ENCODE measurements at places on chromosomes 5 and 9.

DNA sequence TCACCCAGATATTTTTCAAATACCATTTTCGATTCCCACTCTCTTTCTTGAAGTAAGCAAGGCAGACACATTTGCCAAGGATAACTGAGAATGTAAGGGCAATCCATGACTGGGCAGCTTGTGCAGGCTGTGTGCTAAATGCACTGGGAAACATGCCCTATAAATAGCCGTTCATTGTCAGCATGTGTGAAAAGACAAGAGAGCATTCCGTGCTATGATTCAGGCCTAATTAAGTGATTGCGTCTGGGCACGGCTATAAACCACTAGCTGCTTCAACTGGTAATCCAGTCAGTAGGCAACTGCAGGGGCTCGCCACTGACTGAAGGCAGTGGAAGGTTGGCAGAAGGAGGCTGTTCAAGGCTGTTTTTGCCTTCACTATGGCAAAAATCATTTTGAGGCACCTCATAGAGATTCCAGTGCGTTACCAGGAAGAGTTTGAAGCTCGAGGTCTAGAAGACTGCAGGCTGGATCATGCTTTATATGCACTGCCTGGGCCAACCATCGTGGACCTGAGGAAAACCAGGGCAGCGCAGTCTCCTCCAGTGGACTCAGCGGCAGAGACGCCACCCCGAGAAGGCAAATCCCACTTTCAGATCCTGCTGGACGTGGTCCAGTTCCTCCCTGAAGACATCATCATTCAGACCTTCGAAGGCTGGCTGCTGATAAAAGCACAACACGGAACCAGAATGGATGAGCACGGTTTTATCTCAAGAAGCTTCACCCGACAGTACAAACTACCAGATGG lies at the start of gene HSPB3:
Gene HSPB3 (plus strand): TSS at position 287 of the 745 bp plus-strand sequence. CDS start 91 bp downstream, at position 378.
- peak; percentile 79 for DNase-seq

GRCh38 chr5:75435096-75435495 lies 76.3 kb downstream of the CERT1 start:
- DNase-seq = no peak

DNA sequence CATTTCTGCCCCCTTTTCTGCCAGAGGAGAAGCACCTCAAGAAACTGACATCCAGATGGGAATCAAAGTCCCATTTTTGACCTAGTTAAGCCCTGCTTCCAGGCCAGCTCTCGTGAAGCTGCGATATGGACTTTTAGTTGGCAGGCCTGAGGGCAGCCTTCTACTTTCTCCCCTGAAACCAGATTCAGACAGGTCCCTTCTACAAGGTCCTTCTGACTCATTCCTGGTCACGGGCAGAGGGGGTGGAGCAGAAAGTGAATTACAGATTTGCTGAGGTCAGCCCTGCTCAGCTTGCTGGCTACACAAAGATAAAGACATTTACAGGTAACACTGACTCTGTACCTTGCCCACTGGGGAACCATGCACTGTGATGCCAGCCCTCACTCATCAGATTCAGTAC lies 52.8 kb upstream of the TUT7 start:
- DNase-seq = no peak

DNA sequence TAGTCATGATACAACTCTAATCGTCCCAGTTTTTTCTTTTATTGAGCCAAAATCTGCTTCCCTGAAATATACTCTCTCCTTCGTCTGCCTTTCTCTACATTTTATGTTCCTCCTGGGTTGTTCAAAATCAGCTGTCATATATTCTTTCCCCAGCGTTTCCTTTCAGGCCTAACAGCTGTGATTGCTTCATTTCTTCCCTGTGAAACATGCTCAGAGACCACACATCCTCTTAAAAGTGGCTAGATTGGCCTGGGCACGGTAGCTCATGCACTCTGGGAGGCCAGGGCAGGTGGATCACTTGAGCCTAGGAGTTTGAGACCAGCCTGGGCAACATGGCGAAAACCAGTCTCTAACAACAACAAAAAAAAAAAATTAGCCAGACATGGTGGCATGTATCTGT lies 25.1 kb downstream of the NFX1 start:
- DNase-seq = no peak

- peak; percentile 4 for DNase-seq
These were observed 148.2 kb downstream of the GIN1 start for GRCh38 chr5:102971676-102972293.

- no peak for DNase-seq
These were observed 783 bp upstream of the ZFR start for GRCh38 chr5:32445287-32445758.

DNA sequence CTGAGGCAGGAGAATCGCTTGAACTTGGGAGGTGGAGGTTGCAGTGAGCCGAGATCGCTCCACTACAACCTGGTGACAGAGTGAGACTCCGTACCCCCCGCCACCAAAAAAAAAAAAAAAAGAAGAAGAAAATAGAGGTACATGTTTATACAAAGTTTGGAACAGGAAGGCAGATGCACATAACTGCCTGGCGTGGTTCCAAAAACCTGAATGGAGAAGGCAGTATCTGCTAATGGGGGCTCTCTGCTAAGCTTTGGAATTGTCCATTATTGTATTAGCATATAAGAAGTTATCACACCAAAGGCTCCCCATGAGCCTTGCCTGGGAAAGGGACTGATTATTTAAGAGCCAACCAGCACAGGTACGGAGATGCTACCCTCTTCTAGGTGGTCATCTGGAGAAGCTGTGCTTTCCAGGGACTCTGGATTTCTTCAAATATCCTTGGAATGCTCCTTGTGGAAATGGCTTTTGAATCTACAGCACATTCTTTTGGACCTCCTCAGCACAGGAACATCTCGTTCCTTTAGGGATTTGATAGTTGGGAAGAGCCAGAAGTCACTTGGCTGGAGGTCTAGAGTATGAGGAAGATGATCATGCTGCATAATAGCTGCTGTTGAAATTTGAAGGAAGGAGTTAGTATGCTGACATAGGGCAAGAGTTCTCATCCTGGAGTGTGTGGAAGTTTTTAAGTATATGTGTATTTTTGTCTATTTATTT lies 42.5 kb upstream of the ABCA1 start:
- DNase-seq = no peak

GRCh38 chr5:170100066-170100943 lies 5.4 kb upstream of the FOXI1 start:
- DNase-seq = peak; percentile 15

- no peak for DNase-seq
These were observed 27.9 kb downstream of the AFAP1L1 start for GRCh38 chr5:149299451-149300054.

DNA sequence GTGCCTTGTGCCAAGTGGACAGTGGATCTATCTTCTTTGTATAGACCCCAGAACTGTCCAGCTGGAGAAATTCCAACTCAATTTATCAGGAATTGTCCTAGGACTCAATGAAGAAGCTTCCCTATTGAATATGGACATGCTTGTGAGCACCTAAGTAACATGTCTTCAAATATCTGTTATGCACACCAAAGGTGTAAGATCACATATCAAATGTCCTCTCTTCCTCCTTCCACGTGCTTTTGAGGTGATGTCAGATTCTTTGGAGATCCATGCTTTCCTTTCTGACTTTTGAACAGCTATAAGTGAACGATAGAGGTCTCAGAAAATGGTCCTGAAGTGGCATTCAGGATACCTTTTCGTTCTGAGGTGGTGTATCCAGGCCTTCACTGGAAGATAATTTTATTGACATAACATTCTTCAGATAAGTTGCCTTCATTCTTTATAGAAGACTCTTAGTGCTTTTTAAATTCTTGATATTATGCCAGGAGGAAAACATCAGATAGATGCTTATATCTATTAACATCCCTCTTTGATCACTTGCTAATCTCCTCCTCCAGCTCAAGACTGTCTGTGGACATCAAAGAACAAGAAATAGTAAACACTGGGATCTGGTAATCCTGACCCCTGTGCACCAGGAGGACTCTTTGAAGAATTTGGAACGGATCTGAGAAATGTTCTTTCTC lies 246.4 kb downstream of the SMARCA2 start:
- no peak for DNase-seq

DNA sequence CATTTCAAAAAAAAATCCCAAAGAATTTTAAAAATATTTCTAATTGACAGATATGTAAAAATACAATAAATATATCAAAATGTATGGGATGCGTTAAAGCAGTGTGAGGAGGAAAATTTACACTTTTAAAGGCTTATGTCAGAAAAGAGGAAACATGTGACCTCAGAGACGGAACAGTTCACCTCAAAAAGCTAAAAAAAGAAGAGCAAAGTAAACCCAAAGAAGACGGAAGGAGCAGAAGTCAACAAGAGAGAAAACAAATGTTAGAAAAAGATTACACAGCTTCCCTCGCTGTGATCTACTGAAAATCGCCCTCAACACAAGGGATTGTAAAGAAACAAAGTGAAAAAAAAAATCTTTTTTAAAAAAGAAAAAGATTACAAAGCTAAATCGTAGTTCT lies 186.9 kb downstream of the AUH start:
- DNase-seq = no peak

DNA sequence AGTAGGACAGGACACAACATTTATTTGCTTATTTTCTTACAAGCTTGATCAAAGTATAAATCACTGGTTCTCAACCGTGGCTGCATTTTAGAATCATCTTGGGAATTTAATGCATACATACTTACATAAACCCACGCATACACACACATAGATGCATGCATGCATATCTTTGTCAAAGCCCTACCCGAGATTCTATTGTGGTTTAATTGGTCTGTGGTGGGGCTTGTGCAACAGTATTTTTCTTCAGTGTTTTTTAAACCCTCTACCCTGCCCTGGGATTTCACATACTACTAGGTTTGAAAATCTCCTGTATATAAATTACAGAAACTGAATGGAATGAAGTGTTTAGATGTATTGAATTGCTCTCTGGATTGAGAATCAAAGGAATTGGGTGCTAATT lies 1166.2 kb downstream of the MAT2B start:
- no peak for DNase-seq

DNA sequence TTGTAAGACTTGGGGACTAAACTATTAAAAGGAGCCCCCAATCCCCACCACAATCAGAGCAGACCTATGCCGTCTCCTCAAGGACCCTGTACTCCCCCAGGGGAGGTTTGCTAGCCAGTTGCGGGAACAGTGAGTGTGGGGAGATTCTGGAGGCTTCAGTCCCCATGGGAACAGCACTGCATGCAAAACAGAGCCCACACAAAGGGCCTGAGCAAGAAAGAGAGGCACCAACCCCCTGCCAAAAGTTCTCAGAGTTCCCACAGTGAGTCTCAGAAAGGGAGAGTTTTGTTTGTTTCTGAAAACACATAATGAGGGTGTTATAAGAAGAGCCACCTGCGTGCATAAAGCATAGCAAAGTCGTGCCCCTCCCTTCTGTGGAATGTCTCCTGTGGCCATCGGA lies 56.6 kb downstream of the CFAP90 start:
- no peak for DNase-seq

DNA sequence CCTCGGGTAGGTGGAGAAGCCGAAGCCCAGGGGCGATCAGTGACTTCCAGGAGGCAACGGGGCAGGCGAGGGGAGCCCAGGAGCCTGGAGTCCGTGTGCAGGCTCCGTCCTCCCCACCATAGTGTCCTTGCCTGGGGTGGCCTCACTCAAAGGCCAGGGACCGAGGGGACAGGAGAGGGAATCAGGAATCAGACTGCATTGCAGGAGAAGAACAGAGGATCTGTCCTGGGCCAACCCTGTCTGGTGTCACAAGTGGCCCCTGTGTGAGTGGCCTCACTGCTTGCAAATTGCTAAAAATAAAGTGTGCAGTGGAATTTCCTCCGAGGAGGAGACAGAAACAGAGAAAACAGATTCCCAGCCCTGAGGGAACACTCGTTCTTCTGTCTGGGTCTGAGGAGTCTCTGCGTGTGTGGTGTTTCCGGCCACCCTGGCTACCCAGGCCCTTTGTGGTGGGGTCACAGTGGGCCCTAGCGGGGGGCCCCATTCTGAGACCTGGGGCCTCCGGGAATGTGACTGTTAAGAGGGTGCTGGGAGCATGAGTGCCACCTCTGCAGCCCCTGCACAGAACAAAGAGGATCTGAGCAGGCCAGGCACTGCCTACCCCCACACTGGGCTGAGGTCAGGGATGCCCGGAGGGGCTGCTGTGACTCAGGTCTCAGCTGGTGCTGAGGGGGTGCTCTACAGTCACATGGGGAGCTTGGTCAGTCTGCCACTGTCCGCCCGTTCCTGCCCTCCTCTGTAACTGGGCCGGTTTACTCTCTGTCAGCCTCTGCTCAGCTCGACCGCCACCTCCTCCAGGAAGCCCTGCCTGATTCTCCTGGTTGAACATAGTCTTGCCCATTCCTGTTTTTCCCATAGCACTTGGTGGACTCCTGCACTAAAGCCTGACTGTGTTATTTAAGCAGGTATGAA lies 7.4 kb downstream of the TRAF1 start:
- no peak for DNase-seq
